NCI-H774 (cell line): ENCODE measurements at places on chromosomes 5 and 9.

DNA sequence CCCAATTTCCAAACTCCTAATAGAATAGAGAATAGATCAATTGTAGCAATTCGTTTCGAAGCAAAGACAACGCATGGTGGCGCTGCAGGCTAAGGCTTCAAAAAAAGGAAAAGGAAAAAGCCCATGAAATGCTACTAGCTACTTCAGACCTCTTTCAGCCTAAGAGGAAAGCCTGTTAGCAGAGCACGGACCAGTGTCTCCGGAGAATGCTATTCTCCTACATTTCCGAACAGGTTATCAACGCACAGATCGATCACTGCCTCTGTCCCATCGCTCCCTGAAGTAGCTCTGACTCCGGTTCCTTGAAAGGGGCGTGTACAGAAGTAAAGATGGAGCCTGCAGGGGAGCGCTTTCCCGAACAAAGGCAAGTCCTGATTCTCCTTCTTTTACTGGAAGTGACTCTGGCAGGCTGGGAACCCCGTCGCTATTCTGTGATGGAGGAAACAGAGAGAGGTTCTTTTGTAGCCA, at the start of gene PCDHB15:
PCDHB15 (plus strand) TSS at position 146 of the 468 bp plus-strand sequence; CDS start at position 330, 184 bp downstream.
- no peak for DNase-seq

GRCh38 chr5:148176480-148176879, 8.1 kb downstream of the SPINK14 start:
- no peak for DNase-seq

DNA sequence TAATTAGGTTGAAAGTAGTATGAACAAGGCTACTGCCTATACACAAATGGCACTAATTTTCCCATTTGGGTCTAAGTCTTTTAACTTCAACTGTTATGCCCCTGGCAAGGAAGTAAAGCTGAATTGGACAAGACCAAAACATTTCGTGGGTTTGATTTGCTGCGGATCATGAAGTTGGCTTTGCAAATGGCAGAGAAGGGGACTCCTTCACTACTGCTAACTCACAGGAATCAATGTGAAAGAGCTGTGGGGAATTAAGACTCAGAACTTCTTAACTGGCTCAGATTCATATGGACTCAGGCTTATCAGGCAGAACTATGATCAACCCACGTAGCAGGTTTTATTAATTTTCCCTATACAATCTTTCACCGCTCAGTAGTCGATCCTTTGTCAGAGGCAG, 73.8 kb upstream of the IFNE start:
- DNase-seq = no peak

GRCh38 chr5:67510204-67510603, 313.6 kb upstream of the CD180 start:
- DNase-seq = no peak

DNA sequence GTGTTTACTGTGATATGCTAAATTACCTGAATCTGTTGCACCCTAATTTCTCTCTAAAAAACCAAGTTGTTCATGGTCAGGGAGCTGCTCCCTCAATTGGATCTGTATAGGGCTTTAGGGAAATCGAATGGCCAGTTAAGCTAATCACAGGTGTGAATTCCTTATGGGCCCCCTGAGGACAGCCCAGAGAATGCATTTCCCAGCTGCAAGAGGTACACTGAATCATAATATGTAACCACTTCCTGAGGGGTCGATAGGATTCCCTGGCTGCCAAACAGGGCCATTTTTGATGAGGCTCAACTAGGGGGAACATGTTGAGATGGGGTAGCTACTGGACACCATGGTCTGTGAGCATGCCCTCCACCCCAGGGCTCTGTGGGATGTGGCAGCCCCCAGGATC, 478.6 kb downstream of the CCDC171 start:
- no peak for DNase-seq

- no peak for DNase-seq
Measured at GRCh38 chr5:167573370-167574127, 717.9 kb upstream of the WWC1 start.

GRCh38 chr5:148336704-148337435, 1.5 kb downstream of the SPINK9 start:
- DNase-seq = no peak

- DNase-seq = no peak
Measured at GRCh38 chr5:105554568-105555169, 1992.1 kb upstream of the NUDT12 start.

DNA sequence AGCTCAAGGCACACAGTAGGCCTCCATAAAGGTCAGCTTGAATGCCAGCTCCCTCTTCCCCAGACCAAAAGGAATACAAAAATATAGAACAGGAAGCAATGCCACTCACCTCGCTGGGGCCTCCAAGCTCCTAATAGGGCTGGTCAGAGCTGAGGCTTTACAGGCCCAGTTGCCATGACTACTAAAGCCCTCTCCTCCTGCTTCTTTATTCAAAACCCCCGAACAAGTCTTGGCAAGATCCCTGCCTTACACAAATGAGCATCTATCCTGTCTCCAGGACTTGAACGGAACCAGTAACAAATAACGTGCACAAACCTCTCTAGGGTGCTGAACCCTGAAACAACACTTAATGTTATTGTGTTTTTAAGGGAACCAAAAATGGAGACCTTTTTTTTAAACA, 136.3 kb downstream of the SIL1 start:
- DNase-seq = no peak
